ENCODE measurements at places on chromosomes 7 and 10.

DNA sequence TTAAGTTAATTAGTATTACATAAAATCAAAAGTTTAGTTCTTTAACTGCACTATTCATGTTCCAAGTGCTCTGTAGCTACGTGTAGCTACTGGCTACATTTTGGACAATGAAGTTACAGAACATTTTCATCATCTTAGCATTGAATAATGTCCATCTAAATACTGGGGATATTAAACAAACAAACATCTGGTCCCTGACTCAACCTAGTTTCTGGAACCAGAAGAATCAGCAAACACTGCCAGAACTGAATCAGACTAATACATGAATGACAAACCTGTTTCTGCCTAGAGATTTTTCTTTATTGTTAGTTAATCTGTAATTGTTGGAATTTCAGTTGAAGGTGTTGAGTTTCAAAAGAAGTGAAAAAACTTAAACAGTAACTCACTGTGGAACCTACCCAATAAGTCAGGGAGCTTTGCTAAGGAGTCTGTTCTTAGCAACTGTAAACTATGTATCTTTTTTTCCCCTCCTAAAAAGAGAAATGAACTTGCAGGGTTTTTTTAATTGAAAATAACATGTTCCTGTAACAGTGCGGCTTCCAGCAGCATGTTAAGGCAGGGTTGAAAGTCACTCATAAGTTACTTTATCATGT, 58.3 kb downstream of the CDK13 start:
- no peak for DNase-seq

GRCh38 chr10:108427146-108427545, 1262.6 kb upstream of the SORCS1 start:
- no peak for DNase-seq

GRCh38 chr7:69739931-69740431, 141.7 kb downstream of the AUTS2 start:
- DNase-seq = peak; percentile 91

DNA sequence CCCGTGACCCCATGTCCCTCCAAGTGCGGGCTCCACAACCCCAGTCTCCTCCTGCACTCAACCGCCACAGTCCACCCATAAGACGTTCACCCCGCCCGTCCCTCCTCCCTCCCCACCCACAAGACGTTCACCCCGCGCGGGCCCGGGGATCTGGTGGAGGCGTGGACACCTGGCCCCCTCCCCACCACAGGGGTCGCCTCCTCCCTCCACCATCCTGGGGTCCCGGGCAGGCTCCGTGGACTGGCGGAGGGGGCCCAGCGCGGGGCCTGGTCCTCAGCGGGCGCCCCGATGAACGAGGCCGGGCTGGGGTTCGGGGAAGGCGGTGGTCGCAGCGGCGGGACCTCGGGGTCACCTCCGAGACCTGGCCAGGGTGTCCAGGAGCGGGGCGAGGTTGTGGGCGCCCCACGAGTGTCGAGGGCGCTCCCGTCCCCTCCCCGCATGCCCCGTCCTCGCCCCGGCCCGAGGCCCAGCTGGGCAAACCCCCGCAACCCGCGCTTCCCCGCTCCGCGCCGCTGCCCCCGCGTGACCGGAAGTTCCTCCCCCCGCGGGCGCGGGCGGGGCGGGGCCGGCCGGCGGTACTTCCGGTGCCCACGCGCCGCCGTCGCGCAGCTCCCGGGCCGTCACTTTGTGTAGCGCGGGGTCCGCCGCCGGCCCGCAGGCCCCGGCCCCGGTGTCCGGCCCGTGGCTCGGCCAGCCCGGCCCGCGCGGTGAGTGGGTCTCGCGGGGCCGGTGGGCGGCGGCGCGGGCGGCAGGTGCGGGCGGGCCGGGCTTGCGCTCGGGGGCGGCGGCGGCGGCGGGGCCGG, at the start of gene ZNF316:
TSS of gene ZNF316 (plus strand) at position 578 of the 803 bp plus-strand sequence. CDS start 5,092 bp downstream, outside the sequence.
- peak; percentile 44 for DNase-seq

DNA sequence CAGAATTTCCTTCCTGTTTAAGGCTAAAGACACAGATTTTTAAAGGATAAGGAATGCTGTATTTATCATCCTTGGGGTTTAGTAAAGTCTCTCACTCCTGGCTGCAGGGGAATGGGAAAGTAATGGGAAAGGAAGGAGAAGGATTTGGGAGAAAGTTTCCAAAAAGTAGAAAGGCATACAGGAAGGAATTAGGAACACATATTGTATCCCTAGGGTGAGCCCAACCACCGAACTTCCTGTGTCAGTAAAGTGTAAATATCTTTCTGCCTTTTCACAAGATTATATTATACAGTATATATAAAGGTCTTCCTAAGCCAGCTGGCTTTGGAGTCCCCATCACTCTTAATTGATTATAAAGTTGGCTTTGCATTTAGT, 12.0 kb upstream of the UBE2D1 start:
- peak; percentile 3 for DNase-seq

GRCh38 chr7:107854989-107855388, 36.0 kb upstream of the DLD start:
- no peak for DNase-seq

DNA sequence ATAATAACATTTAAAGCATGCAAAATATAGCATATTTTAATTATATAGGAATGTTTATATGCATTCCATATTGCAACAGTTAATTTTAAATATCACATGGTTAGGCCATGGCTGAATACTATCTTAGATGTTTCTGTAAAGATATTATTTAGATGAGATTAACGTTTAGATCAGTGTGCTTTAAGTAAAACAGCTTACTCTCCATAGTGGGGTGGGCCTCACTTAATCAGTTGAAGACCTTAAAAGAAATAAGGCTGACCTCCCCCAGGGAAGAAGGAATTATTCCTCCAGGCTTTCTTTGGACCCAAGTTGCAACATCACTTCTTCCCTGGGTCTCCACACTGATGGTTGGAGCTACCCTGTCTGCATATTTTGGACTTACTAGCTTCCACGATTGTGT, 1246.5 kb downstream of the TYW1 start:
- no peak for DNase-seq

DNA sequence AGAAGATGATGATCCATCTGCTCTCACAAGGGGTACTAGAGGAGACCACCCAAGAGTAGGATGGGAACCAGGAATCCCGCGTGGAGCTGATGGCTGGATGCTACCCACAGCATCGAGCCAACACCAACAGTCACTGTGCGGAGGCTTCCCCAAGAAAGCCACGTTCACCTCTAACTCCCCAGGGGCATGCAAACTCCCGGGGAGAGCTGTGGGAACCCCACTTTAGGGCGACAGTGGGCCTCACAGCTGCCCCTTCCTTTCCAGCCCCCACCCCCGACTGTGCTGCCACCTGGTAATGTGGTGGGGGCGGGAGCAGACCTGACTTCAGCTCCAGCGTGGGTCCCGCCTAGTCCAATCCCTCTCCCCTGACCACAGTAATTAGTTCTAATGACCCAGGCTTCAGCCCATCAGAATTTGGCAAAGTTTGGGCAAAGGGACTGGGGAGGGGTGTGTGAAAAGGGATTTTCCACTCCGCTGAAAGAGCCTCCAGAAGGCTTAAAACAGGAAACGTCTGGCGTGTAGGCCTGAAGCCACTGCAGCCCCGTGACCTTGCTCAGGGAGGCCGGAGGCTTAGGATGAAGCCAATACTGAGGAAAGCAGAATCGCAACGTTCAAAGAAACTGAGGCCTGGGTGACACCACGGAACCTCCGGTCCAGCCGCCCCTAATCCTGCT, 20.3 kb downstream of the ASB13 start:
- peak; percentile 29 for DNase-seq

- peak; percentile 67 for DNase-seq
Measured at GRCh38 chr7:113085781-113086390, 741 bp downstream of the GPR85 start.

GRCh38 chr7:31432836-31433340, 81.0 kb upstream of the ITPRID1 start:
- DNase-seq = no peak

DNA sequence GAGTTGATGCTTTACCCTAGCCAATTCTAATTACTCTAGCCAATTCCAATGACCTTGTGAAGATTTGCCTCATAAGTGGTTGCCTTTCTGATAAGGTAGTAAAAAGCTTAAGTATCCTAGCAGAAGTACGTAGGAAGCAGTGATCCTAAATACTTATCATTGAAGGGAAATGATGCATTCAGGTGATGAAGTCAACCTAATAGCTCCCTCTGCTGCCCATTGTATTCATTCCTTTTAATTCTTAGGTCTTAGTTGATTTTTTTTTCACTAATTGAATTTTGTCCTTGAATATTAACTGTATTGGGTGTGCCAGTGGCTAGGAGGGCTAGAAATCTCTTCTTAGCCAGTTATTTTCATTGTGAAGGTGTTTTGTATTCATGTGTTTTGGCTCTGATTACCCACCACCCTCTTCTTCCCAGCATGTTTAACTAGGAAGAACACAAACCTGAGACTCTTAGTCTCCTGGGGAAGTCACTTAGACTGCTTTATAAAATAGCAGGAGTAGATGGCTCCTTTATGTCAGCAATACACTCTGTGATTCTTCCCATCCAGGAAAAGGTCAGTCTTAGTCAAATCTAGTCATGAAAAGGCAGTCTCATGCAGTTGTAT, 46.3 kb downstream of the PLEKHA8 start:
- peak; percentile 77 for DNase-seq

DNA sequence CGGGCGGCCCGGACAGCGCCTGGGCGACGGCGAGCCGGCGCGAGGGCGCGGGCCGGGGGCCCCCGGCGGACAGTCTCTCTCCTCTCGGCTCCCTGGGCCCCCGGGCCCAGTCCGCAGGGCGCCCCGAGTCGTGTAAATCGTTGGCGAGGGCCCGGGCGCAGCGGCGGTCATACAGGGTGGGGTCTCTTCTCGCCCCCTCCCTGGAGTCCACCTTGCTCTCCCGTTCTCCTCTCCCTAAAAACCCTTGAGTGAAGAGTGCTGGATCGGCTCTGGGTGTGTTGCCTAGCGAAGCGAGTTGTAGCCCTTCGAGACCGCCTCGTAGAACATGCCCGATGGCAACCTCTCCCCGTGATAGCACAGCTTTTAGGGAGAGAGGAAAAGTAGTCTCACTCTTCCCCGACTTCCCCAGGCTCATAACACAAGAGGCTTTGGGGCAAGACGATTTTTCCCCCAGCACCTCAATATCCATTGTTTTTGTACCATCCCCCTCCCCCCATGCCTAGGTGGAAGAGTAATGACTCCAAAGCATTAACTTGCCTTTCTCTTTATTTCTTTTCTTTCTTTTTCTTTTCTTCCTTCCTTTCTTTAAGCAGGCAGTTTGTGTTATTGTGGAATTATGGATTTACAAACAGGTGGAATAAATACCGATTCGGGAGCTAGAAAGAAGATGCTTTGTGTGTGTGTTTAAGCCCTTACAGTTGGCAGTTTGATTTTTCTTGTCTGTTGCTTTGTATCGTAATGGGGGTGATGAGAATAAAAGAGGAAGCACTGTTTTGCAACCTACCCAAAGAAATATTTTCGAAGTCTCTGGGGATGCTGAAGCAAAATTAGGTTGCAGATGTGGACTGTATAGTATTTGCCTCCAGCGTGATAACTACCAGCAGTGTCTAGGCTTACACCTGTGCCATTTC, 822 bp downstream of the SHOC2 start:
- DNase-seq = peak; percentile 79

DNA sequence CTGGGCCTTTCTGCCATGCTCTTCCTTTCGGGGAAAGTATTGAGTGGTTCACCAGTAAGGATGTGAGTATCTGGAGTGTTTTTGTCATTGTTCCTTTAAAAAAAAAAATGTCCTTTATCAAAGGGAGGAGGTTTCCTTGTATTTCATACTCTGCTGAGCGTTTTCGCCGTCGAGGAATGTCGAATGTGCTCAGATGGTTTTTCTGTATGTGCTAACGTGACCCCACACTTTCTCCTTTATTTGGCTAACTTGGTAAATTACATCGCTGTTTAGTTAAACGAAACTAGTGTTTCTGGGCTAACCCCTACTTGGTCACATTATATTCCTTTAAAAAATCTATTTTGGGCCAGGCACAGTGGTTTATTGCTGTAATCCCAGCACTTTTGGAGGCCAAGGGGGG, 45.9 kb downstream of the INPP5A start:
- no peak for DNase-seq

- DNase-seq = peak; percentile 86
Measured at GRCh38 chr7:119197877-119198527, 973.5 kb downstream of the ANKRD7 start.

DNA sequence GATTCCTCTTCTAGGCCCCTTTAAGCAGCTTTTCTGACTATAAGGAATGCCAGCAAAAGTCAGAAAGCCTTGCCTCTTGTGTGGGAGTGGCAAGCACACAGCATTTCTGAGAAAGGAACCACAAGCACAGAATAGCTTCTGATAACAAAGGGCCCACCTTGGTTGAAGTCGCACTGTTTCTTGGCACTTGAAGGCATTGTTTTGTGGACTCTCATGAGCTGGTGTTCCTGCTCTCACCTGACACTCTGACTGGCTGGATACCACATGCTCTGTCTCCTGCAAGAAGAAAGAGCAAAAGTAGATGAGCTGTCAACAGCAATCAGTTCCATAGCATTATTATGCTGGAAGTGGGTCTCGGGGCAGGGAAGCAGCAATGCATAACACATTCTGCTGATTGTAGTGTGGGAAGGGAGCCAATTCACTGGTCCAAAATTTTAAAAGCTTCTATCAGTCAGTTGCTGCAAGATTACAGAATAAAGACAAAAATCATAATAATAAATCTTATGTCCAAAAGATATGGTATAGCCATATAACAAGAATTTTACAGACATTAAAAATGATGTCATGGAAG, 38.4 kb downstream of the FAM13C start:
- no peak for DNase-seq

GRCh38 chr7:137970253-137970975, 31.5 kb downstream of the CREB3L2 start:
- no peak for DNase-seq

GRCh38 chr10:22852712-22853353, 75.0 kb upstream of the ARMC3 start:
- no peak for DNase-seq

GRCh38 chr10:33091201-33091600, 133.2 kb upstream of the ITGB1 start:
- no peak for DNase-seq

DNA sequence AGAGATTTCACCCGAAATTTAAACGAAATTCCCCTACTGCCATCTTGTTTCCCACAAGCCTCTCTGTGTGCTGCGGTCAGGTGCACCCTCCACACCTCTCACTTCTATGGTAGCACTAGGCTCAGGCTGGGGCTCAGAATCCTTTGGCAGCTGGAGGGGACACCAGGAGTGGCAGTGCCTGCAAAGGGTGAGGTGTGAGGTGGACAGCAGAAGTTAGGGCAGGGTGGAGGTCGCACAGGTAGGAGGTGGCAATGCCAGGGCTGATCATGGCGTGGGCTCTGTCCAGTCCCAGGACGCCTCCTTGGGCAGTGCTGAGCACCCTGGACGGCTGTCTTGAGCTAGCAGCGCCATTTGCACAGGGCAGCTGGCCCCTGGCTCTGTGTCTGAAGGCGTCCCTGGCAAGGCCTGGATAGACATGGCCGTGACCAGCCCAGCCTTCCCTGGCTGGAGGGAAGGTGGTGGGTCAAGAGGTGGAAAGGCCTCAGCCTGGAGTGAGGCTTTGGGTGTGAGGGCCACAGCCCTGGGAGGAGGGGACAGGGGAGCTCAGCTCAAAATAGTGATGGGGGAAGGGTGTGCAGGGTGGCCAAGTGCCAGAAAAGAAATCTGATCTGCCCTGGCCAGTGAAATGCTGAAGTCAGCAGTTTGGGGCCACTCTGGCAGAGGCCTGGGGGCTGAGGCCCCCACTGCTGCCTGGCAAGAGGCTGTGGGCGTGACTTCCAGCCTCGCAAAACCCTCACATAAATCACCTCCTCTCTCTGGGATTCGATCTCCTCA, 40.0 kb downstream of the ZCCHC24 start:
- no peak for DNase-seq

Data from NCI-H82 (cell line).